Placental epithelial cell (primary cell): ENCODE measurements at places on chromosomes 12 and 14. TPM values are rescaled to one million over a fixed set of nuclear protein-coding genes. Genes with fewer than 3 reads are reported as not detected.

DPF3 gene
- total RNA-seq, result 0.11 TPM in 1 of 2 replicates, not detected in the other

NOVA1 gene
- not detected in 2 replicates for total RNA-seq

PIWIL1 gene
- not detected in 2 replicates for total RNA-seq

DHRS2 gene
- 82.9 and 146 TPM in 2 replicates for total RNA-seq

NDUFB1 gene
- 110 and 181 TPM in 2 replicates for total RNA-seq

RD3L gene
- total RNA-seq, result not detected in 2 replicates
